ENCODE measurements at places on chromosomes 11 and 22.

- DNase-seq, result no peak
Observed at GRCh38 chr11:32526760-32527159, 56.9 kb upstream of the EIF3M start.

GRCh38 chr22:40721266-40721665 is 42.0 kb downstream of the MCHR1 start:
- DNase-seq, result no peak

DNA sequence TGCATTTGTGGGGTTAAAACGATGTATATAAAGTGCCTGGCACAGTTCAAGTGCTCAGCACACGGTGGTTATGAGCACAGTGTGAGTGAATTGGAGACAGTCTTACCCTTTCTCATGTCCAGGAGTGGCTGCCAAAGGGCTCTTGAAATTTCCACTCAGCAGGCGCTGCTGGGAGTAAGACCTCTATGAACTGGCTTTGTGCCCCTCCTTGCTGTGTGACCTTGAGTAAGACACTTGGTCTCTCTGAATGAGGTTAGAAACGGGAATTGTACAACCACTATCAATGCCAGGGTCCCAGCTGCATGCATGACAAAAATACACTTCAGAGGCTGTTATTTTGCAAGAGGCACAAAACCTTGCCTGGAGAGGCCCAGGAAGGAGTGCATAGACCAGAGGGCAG is 86.6 kb downstream of the TSPAN18 start:
- no peak for DNase-seq

DNA sequence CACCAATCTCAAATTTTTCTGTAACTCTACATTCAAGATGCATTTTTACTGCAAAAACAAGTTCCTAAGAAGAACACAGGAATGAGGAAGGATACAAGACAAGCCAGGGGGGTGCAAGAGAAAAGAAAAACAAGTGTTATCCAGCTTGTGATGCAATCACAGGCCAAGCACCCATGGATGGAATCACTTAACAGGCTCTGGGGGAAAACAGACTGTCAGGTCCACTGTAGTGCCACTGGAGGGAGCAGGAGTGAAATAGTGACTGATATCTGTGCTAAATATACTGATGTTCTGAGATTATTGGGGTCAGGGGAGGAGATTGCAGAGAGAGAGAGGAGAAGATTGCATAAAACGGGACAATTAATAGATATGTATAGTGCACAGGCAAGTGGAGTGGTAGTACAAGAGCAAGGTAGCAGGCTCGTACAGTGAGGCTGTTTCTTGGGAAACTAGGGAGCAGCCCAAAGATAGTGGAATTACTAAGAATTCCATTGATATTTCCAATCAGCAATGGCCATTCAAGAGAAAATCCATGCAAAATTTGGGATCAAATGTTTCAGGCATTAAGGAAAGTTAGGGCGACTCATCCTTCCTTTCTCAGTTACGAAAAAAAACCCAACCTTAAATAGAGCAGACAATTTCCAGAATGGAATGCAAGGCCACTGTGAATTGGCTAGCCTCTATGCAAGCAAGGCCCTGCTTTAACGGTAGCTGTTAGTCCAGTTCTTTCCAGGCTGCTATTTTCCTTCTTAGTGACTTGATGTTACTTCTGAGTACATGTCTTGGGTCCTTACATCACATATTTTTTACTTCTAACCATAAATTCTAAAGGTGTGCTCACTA is 52.2 kb upstream of the CEP126 start:
- no peak for DNase-seq
